ENCODE measurements at places on chromosomes 3 and 15. TPM values are rescaled to one million over a fixed set of nuclear protein-coding genes. Genes with fewer than 3 reads are reported as not detected.
A peak's percentile ranks its signal among the peaks of the same experiment; 100 is the strongest.

Gene SMAD6
- 34.8 TPM for total RNA-seq

Gene MUC20
- 17.8 TPM for total RNA-seq

Gene ZNF660
- total RNA-seq: 11.5 TPM

Gene SEMA4B
- total RNA-seq: 30.4 TPM

Gene SEMA3F
- 39.2 TPM for total RNA-seq

DNA sequence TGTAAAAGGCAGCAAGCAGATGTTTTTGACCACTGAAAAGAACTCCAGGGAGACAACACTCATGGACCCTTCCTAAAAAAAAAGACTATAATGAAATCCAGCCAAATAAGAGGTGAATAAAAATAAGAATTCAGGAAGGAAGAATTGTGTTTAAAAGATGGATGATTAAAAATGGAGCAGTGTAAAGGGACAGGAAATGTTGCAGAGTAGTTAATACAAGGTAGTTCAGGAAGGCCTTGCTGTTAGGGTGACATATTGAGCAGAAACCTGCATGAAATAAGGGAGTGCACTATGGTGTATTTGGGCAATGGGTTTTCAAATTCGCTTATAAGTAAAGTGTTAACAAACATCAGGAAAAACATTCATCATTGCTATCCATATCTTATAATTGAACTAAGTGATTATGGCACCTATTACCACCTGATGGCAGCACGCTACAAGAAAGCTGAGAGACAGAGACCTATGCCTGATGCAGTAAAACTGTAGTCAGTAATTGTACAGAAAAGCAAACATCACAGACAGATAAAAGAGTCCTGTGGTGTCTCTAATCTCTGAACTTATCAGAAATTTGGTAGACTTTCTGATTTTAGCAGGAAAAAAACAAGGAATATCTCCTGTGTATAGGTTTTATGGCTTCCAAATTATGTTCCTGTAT is 5.8 kb upstream of the DBR1 start:
- DNase-seq: no peak
- H3K4me3 ChIP-seq: no peak overlapping the region
- H3K36me3 ChIP-seq: no peaks in the 10 kb centered on the region
- H3K4me1 ChIP-seq: no peaks in the 10 kb centered on the region
- no peaks in the 10 kb centered on the region for H3K27me3 ChIP-seq

DNA sequence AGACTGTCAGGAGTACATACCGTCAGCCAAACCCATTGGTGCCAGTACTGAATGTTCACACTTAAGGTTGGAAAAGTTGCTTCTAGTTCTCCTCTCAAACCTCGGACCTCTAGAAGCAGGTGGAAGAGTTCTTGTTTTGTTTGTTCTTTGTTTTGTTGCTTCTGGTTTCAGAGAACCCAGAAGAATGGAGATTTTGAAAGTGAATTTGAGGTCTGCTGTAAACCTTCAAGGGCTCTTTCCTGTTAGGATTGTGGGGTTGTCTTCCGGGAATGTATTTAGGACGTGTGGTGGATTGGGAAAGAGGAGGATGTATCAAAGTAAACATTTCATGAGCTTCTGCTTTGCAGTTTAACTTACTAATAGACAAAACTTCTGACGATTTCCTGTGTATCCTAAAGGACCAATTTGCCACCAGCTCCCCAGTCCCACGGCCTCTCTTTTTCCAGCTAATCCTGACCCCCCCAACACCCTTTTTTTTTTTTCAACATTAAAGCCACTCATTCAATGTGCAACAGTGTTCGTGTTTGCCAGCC is 50.3 kb downstream of the FILIP1L start:
- H3K27me3 ChIP-seq: no peaks in the 10 kb centered on the region
- no peak for DNase-seq
- no peaks in the 10 kb centered on the region for H3K36me3 ChIP-seq
- H3K4me3 ChIP-seq: no peak overlapping the region
- H3K27ac ChIP-seq: no peak overlapping the region
- peaks cover 1% of the 10 kb centered on the region for H3K4me1 ChIP-seq

GRCh38 chr3:136350132-136350531 is 100.0 kb downstream of the PCCB start:
- H3K27ac ChIP-seq: no peak overlapping the region
- H3K36me3 ChIP-seq: no peaks in the 10 kb centered on the region
- DNase-seq: no peak
- H3K4me1 ChIP-seq: peaks cover 9% of the 10 kb centered on the region
- H3K4me3 ChIP-seq: no peak overlapping the region
- no peaks in the 10 kb centered on the region for H3K27me3 ChIP-seq

- H3K27ac ChIP-seq: no peak overlapping the region
- no peaks in the 10 kb centered on the region for H3K27me3 ChIP-seq
- no peaks in the 10 kb centered on the region for H3K4me1 ChIP-seq
Observed at GRCh38 chr3:101042996-101043686, 49.9 kb upstream of the ABI3BP start.

- H3K27ac ChIP-seq: peak overlapping the region; percentile 47
- H3K4me3 ChIP-seq: no peak overlapping the region
- H3K36me3 ChIP-seq: no peaks in the 10 kb centered on the region
- H3K27me3 ChIP-seq: no peaks in the 10 kb centered on the region
- DNase-seq: peak; percentile 84
Observed at GRCh38 chr15:40333922-40334492, 6.7 kb downstream of the CCDC9B start.

DNA sequence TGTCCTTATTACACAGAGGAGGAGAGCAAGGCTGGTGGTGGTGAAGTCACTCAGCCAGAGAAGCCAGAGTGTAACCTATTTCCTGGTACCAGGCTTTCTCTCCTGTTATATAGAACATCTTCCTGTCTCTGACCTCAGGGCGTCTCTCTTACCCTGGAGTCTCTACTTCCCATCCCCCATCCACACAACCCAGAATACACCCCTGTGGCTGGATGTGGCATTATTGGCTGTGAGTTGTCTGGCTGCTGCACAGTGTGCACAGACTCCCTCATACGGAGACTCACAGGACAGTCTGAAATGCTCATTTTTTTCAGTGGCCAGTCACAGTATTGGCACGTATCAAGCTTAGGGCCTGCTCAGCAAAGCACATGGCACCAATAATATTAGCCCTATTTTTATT is 8.6 kb downstream of the PODXL2 start:
- H3K36me3 ChIP-seq: no peaks in the 10 kb centered on the region
- H3K27ac ChIP-seq: no peak overlapping the region
- H3K4me3 ChIP-seq: no peak overlapping the region
- no peaks in the 10 kb centered on the region for H3K4me1 ChIP-seq
